HT-29 (cell line): ENCODE measurements at places on chromosomes 4 and X.

DNA sequence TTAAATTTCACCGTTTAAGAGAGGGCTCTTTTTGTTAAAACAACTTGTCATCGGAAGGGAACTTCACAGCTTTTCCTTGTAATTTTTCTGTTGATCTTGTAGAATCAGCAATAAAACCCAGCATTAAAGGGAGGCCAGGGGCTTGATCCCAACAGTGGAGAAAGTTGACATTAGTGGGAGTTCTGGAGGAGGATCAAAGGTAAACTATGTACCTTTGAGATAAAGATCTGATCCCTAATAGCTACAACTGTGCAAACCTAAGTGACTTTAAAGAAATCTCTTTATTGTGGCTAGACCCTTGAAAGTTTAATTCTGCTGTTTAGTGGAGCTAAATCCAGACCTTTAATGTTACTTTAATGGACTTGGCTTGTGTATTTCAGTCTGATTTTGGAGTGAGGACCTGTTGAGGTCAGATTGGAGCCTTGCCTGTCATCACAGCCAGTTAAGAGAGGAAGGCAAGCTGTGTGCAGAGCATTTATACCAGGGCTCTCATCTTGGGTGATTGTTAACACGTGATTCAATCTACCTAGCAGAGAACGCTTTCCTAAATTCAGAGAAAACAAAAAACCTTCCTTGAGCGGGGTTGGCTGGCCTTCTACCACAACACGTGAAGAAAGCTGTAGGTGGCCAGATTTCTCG lies 1.7 kb downstream of the DOCK11 start:
- DNase-seq = no peak

DNA sequence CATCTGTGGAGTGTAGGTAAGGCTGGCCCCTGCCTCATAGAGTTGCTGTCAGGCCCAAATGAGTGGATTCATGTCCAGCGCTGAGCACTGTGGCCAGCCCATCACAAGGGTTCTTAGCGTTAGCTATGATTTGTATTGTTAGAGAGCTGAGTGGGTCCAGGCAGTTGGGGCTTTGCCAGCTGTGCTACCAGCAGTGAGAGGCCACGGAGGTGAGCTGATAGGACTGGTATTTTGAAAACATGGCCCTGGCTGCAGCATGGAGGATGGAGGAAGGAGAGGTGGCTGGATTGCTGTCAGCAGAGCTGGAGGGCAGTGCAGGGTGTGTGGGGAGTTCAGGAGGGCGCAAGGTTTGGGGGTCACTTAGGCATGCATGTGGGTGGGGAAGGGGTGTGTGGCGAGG lies 69.8 kb downstream of the PSAPL1 start:
- no peak for DNase-seq

- DNase-seq = peak; percentile 25
These were observed 1.6 kb upstream of the RBM46 start for GRCh38 chr4:154779362-154779947.

- DNase-seq = no peak
These were observed 7.7 kb downstream of the FGG start for GRCh38 chr4:154604696-154605200.

DNA sequence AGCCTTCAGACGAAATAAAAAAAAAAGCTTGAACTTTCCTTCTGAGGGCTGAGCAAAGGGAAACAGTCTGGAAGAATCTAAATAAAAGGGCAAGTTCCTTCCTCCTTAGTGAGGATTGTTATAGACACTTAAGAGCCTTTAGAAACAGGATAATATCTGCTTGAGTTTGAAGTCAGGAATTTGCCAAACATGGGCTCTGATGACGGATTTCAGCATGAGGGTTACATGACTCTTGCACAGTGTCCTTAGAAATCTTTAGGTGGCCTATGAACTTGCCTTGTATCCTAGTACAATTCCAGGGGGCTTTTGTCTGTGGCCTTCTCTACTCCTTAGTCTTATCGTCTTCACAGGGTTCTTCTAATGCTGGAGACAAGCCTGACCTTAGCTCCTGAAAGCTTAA lies 94.1 kb downstream of the RLIM start:
- DNase-seq = no peak

GRCh38 chrX:34657726-34658070 lies 613 bp upstream of the TMEM47 start:
- no peak for DNase-seq

DNA sequence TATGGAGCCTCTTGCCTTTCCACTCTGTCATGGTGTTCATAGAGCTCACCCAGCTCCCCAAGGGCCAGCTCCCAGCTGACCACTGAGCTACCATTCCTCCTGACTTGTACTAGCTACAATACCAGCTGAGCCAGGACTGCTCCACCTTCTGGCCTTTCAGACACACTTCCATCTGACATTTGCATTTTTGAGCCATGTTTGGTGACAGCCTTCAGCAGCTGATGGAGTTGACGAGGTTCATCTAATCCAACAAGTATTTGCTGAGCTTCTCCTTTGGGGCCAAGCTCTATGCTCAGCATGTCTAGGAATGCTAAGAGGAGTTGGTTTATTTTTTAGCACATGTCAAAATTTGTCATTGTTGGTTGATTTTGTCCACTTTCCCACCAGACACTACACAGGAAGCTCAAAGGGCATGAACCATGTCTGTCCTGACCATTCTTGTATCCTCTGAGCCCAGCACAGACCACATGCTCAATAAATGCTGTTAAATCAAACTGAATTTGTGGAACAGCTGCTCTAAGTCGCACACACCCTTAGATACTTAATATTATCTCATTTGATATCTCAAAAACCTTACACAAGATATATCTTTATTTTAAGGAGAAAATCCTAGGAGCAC lies 142.6 kb upstream of the PPARGC1A start:
- DNase-seq = peak; percentile 18

DNA sequence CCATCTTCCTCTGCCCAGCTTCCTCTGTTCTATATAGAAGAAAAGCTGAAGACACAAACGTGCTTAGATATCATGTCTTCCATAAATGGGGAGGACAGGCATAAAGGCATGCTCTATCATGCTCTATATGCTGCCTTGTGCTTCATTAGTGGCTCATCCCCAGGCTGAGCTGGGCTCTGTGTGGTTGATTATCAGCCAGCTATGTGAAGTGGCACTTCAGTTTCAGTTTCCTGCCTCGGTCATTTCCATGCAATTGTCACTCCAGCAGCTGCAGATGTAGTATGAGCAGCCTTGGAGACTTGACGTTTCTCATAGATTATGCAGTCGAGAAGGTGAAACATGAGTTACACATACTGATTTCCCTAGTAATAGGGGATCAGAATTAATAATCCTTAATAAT lies 106.2 kb downstream of the SYTL5 start:
- no peak for DNase-seq

DNA sequence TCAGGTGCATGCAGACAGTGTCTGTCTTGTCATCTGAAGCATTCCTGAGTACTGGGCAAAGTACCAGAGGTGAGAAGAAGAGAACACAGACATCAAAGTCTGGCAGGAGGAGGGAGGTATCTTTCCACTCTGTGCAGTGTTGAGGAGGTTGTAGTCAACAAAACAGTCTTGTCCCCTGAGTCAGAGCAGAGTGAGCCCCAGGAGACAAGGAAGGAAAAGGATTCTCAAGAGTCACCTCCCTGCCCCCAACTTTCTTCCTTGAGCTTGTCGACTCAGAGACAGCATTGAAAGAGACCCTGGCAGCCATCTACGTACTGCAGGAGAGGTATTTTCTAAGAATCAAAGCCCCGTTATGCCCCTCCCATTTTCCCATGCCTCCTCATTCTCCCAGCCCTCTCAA lies 4.4 kb upstream of the SRPX start:
- no peak for DNase-seq

DNA sequence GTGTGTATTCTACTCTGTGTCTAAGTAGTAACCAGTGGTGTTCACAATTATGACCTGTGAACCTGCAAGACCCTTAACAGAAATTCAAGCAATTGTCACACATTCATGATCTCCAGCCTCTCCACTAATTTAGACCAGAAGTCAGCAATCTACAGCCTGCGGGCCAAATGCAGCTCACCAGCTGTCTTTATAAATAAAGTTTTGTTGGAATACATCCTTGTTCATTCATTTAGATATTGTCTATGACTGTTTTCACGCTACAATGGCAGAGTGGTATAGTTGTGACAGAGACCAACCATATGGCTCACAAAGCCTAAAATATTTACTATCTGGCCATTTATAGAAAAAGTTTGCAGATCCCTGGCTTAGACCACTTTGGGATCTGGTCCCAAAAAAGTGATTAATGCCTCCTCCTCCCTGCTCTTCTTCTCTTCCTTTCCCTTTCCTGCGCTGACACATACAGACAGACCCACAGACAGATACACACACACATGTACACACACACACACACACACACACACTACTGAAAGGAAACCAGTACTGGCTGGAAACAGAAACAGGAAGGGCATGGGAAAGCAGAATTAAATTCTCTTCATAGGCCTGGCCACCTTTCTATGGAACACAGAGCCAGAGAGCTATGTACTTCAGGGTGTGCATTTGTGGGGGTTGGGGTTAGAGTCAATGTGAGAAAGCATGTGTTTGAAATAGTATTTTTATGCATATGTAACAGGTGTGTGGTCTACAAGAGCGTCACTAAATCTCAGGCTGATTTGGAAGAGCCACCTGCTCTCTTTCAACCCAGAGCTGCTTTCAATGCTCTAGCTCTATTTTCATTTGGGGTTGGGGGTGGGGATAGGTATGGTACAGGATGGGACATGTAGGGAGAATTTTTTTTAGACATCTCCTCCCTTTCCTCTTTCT lies 49.7 kb upstream of the TMEM164 start:
- DNase-seq = no peak

- DNase-seq = no peak
These were observed 222.1 kb downstream of the PCDH18 start for GRCh38 chr4:137310166-137310565.

- peak; percentile 54 for DNase-seq
These were observed 117.2 kb downstream of the TEX13C start for GRCh38 chrX:125436855-125437254.

GRCh38 chrX:46665232-46666152 lies 91.9 kb downstream of the CHST7 start:
- no peak for DNase-seq

DNA sequence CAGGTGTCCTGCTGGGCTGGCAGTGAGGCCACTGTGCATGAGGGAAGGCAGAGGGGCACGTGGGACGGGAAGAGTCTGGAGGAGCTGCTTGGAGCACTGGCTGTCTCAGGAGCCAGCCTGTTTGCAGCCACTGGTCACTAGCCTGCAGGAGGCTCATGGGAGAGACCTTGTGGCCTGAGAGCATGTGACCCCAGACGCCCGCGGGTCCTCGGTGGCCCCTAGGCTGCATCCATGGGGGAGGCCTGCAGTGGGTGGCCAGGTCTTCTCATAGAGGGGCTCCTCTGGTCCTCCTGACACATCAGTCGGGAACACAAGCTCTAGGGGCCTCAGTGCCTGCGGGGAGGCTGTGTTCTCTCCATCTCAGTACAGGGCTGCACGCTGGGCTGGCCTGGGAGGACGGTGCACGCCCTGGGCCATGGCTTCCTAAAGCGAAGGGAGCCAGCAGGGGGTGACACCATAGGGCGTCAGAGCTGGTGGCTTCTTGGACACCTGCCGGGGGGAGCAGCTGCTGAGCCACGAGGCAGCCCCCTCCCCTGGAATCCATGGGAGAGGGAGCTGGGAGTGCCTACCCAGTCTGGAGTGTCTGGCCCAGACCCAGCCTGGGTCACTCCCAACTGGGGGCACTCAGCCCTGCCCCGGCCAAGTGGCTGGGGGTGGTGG lies 12.3 kb downstream of the NAT8L start:
- DNase-seq = no peak

DNA sequence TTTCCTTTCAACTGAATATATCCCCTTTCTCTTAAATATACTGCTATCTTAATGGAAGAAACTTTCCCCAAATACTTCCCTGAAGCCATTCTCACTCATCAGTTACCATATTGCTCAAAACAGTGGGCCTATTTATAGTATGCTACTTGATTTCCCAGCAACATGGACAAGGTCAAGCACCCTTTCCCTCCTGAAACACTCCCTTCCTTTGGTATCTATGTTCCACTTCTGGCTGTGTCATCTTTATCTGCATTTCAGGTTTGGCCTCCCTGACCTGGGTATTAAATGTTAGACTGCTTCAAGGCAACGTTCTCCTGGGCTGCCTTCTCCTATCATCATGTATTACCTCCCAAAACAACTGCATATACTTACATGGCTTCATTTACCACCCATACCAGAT lies 101.3 kb downstream of the ZAR1 start:
- DNase-seq = no peak

GRCh38 chr4:30553706-30554105 lies 166.5 kb upstream of the PCDH7 start:
- DNase-seq = no peak

DNA sequence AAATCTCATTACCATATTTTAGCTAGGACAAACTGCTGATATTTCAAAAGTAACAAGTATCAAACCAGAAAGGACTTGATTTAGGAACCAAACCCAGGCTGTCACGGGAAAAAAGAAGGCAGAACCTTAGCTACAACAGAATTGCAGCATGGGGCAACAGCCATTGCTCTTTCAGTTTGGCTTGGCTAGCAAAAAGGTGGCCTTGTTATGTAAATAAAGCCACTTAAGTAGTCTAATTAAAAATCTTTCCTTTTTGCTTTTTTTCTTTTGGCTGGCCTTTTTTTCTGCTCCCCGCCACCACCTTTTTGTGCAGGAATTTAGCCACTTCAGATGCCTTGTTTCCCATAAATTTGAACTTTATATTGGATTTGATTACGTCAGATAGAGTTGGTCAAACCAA lies 235.9 kb downstream of the CPXCR1 start:
- no peak for DNase-seq

GRCh38 chr4:85953651-85954018 lies 406.2 kb downstream of the MAPK10 start:
- DNase-seq = no peak

GRCh38 chr4:92969650-92970379 lies 666.0 kb downstream of the GRID2 start:
- DNase-seq = peak; percentile 61

GRCh38 chr4:71229477-71230270 lies 109.1 kb upstream of the SLC4A4 start:
- DNase-seq = peak; percentile 54

GRCh38 chr4:155772459-155773195 lies 13.8 kb downstream of the GUCY1B1 start:
- DNase-seq = no peak

- no peak for DNase-seq
These were observed 420 bp downstream of the TSC22D3 start for GRCh38 chrX:107775000-107775733.

DNA sequence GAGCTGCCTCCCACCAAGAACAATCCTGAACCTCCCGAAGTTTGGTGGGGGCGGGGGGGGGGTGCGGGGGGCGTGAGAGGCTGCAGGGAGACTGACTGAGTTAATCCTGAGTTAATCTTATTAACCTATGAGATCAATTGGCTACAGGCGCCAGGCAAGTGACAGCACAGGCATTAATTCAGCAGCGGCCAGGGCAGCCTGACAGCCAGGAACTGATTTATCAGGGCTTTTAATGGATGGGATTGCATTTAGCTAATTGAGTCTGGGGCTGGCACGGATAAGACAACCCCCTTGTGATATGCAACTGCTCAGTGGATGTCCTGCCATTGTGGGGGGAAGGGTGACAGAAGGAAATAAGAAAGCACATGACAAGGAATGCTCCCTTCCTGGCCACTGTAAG lies 16.3 kb downstream of the RTL5 start:
- no peak for DNase-seq

GRCh38 chr4:118338981-118339765 lies 13.6 kb downstream of the PRSS12 start:
- no peak for DNase-seq
